ENCODE measurements at places on chromosomes 7 and 10.

DNA sequence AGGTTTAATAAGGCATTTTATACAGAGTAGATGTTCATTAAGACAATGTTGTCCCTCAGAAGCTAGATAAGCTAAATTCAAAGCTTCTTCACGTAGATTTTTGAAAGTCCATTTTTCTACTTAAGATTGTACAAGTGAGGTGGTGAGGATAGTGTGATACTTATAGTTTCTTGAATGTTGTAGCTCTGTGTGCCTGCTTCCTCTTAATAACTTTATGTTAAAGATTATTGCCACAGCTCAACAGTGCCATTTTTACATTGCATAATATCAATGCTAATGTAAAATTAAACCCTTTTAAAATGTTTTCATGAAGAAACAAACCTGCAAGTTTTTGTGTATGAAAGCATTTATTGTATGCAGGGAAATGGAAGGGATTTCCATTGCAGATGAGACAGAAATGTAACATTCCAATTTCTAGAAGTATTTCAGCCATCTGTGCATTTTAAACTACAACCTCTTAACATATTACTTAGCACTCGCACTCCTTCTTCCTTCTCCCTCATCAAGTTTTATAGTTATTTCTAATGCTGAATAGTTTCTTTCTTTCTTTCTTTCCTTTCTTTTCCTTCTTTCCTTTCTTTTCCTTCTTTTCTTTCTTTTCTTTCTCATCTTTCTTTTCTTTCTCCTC, 212.0 kb downstream of the TWIST1 start:
- no peak for DNase-seq

DNA sequence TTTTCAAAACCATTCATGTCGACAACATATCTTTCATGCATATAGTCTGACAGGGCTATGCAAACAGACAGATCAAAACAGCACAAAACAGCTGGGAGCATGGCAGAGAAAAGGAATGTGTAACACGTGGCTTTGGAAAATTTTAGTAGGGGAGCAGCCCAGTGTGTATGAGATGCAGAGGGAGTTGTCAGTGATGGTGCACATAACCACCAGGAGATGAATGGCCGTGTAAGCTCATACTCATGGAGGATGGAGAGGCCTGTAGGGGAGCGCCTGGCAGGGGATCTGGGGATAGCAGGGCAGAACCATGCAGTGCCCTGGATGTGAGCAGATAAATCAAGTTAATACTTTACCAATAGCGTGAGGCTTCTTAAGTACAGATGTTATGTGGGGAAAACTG, 45.7 kb downstream of the RHOBTB1 start:
- DNase-seq, result no peak

DNA sequence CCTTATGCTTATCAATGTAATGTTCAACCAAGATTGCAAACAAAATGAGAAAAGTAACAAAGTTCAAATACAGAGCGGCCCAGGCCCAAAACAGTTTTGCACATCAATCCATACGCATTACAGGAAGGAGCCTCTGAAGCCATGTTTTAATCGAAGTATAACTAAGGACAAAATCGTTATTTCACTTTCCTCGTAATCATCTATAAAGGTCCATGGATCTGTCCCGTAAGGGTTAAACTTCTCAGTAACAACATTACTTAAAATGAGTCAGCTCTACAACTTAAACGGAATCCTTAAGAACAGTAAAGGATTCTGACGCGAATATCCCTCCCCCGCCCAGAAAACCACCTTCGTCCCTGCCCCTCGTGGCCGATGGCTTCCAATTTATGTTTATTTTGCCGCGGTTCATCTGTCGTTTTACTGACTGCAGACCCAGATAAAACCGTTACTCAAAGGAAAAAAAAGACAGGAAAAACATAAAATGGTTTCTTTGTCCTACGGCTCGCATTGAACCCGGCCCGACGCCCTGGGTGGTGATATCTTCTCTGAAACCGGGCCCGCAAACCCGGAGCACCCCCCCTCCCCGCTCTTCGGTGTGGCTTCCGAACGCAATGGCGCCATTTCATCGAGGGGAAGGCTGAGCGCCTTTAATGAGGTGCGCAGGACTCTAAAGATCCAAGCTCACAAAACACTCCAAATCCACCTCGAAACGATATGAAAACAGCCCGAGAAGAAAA, 1.1 kb downstream of the HNRNPA2B1 start:
- DNase-seq, result no peak

GRCh38 chr7:107118109-107118900, 50.5 kb upstream of the HBP1 start:
- no peak for DNase-seq

GRCh38 chr10:132706701-132707100, 79.2 kb downstream of the NKX6-2 start:
- DNase-seq, result no peak

- no peak for DNase-seq
Measured at GRCh38 chr10:53697038-53697437, 924.5 kb upstream of the MBL2 start.

- no peak for DNase-seq
Measured at GRCh38 chr10:24215603-24216002, 6.7 kb downstream of the KIAA1217 start.

GRCh38 chr7:10266976-10267375, 706.7 kb upstream of the PHF14 start:
- no peak for DNase-seq

GRCh38 chr10:62463364-62463763, 89.2 kb downstream of the ZNF365 start:
- DNase-seq, result no peak

DNA sequence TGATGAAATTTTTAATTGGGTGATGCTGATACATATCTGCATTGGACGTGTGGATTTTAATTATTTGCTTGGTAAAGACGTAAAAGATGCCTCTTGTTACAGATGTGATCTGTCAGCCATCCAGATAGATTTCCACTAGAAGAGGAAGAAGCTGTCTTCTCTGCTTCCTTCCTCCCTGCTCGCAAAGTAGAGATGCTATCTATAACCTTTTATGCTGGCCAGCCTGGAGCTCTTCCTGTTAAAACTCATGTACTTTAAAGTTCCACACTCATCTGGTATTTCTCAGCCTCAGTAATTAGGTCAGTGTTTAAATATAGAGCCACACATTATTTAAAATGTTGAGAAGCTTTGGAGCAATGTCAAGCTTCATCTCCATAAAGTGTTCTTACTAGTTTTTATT, 51.2 kb upstream of the TMEM229A start:
- DNase-seq, result no peak

DNA sequence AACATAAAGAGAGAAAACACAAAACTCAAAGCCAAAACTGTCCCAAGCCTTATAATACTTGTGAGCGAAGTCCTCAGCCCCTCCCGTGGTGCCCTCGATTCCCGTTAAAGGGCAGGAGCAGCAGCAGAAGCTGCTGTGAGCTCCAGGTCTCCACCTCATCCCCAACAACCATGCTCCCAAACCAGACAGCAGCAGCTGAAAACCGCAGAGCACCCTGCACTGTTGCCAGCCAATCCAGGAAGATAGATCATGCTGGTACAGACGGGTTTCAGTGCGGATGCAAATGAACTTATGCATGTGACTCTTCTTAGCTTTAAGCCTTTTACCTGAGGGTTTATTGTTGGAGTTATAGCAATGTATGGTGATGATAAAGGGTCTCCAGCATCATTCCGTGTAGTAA, 97.9 kb downstream of the DNAJB6 start:
- no peak for DNase-seq

- DNase-seq, result no peak
Measured at GRCh38 chr10:78247266-78247665, 213.6 kb downstream of the RPS24 start.

- DNase-seq, result no peak
Measured at GRCh38 chr10:71572962-71573361, 146.6 kb downstream of the C10orf105 start.

GRCh38 chr7:46996972-46997371, 584.9 kb downstream of the TNS3 start:
- no peak for DNase-seq

DNA sequence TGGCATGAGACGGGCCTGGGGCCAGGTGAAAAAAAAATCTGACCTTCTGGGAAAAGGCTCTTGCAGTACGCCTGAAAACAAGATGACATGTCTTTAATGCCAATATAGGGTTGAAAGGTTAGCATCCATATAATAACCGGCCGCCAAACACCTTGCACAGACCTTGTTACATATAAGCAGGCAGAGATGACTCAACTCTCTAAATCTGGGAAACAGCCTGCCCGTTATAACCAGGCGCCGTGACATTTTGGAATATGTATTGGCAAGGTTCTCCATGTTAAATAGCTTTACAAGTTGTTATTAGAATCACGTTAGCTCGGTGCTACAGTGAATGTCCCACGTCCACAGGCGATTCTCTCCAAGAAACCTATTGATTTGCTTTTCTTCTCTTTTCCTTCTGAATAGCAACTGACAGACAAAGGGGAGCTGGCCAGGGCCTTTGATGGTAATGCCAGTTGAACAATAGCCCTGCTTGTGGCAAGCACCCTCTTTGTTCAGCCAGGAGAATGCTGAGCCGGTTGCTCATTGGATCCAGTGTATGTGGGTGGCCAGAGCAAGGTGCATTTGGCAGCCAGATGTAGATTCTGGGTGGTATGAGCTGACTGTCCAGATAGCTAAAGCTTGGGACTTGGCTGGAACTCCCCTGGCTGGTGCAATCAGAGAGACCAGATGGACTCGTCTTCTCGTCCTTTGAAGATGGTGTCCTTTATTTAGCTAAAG, 80.1 kb upstream of the AUTS2 start:
- DNase-seq, result no peak

- no peak for DNase-seq
Measured at GRCh38 chr7:97120713-97121457, 3.4 kb downstream of the SDHAF3 start.

- no peak for DNase-seq
Measured at GRCh38 chr10:103545771-103546281, 52.3 kb downstream of the NEURL1 start.

DNA sequence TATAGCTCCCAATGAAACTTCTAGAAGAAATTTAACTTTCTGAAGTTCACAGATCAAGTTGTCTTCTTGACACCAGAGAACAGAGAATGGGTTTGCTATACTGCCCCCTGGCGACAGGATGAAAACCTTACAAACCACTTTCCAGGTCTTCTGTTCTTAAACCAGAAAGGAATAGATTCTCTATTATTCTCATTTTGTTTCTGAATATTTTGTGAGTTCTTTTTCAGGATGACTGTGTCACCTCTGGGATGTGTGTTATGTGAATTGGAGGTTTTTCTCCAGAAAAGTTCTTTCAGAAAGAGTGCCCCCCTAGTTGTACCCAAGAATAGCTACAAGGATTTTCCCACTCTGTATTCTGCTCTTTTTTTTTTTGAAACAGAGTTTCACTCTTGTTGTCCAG, 6.3 kb downstream of the IFT22 start:
- no peak for DNase-seq

DNA sequence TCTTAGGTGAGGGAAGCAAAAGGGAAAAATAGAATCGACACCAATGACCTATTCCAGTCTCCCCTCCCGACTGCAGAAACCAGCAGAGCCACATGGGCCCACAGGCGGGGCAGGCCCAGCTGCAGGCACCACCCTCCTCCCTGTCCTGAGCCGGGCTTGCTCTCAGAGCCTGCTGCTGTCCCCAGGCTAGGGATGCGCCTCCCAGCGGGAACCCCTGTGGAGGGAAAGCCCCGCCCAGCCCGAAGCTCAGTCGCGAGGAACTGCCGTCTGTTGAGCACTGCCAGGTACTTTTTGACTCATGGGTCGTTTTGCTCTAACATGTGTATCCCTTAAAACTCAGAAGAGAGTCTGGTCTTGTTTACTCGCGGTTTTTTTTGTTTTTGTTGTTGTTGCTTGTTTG, 124.5 kb upstream of the RET start:
- DNase-seq, result no peak

GRCh38 chr7:14900051-14900450, 2.5 kb downstream of the DGKB start:
- DNase-seq, result no peak

DNA sequence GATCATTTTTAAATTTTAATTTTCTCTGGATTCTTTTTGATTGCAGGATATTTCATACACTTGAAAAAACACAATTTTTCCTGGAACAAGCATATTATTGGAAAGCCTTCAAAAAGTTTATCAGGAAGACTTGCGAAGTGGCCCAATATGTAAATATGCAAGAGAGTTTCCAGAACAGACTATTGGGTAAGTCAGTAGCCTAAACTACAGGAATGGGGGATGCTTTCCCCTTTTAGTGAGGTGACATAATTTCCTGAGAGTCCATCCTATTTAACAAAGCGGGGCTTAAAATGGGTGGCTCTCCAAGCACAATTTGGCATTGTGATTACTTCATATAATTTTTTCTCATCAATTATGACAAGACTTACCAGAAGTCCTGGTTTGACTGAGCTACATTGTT, 77.9 kb downstream of the ABCA13 start:
- no peak for DNase-seq

DNA sequence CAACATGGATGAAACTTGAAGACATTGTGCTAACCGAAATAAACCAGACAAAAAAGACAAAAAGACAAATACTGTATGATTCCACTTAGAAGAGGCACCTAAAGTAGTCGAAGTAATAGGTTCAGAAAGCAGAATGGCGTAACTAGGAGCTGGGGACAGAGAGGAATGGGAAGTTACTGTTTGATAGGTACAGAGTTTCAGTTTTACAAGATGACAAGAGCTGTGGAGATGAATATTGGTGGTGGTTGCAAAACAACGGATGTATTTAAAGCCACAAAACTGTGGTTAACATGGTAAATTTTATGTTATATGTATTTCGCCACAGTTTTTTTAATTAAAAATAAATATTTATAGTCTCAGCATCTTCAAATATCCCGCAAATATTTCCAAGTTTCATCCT, 64.1 kb upstream of the DIP2C start:
- no peak for DNase-seq

- DNase-seq, result no peak
Measured at GRCh38 chr7:72023926-72024325, 388.2 kb downstream of the CALN1 start.

DNA sequence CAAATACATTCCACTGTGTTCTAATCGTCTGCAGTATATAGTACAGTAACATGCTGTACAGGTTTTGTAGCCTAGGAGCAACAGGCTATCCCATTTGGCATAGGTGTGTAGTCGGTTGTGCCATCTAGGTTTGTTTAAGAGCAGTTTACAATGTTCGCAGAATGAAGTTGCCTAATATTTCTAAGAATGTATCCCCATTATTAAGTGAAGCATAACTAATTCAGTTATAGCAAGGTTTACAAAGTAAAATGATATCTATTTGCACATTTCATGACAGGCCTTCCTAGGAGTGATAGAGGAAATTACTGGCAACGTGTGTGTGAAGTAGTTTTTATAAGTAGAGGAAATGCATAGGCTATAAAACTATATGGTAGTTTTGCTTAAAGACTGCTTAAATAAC, 4.0 kb downstream of the CREM start:
- no peak for DNase-seq

Measured in cortex of kidney (tissue), 1 donor.